ENCODE measurements at places on chromosomes 2 and 18.

DNA sequence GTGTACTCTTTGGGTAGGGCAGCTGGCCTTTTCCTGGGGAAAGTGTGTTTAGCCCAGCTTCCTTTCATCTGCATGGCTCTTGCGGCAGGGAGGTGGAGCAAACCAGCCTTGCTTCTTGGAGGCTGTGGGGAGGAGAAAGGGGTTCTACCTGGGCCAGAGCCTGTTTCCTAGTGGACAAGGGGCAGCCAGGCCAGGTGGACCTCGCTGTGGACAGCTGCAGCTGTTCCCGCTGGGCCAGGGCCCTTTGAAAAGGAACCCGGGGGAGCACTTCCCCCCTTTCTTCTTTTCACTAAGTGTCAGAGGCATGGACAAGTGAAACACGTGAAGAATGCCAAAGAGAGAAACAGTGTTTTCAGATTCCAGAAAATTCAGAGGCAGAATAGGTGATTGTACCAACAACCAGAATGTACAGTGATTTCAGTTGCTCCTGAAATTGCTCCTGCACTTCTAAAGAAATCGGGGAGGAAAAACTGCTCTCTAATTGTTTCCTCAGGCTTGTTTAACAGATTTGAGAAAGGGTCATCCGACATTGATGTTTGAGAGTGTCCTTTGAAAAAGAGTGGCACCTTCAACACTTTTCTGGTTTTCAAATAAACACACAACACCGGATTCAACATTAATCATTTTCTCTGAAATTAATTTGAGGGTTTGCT lies 3.9 kb downstream of the GLI2 start:
- no peak for DNase-seq

DNA sequence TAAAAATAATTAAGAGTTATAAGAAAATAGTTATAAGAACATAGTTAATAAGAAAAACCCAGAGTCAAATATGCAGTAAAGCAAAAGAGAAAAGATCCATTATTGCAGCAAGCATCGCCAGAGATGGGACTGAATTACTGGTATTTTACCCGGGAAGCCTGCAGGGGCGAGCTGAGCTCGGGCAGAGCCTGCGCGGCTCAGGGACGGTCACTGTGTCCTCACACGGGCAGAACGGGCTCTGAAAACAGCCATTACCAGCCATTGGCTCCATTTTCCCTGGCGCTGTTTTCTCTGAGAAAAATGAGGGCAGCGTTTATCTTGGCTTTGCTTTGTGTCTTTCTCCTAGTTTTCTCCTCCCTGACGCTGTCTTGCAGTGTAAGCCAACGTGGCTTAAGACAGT lies 95.3 kb upstream of the ALKAL2 start:
- DNase-seq: no peak

- no peak for DNase-seq
Measured at GRCh38 chr2:4020153-4020552, 316.8 kb downstream of the DCDC2C start.

DNA sequence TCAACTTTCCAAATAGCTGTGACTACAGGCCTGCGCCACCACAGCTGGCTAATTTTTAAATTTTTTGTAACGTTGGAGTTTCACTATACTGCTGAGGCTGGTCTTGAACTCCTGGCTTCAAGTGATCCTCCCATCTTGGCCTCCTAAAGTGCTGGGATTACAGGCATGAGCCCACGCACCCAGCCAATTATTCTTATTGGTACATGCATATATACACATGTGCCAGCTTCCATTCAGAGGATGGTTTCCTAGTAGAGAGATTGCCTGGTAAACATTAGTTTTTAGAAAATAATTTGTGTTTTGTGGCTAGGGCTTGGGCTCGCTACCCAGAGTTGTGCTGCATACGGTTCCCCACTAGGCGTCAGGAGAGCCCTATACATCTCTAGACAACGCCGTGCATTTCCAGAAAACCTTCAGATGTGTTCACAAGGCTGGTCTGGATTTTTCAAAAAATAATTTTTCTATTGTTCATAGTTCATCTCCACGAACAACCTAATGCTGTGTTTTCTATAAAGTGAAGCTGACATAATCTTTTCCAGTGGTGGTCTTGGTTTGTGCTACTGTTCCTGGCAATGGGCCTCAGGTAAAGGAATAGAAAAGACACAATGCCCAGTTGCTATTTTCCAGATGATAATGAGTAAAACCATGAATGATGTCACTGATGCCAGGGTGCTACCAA lies 14.6 kb upstream of the AFG3L2 start:
- DNase-seq: peak; percentile 54

- no peak for DNase-seq
Measured at GRCh38 chr2:86036669-86037138, 69.0 kb downstream of the POLR1A start.

Data from Caco-2 (cell line).